Right cardiac atrium (tissue), 5 donors: ENCODE measurements at places on chromosomes 2 and 18. TPM values are rescaled to one million over a fixed set of nuclear protein-coding genes. Genes with fewer than 3 reads are reported as not detected.

The EXOC6B gene
- 17.5 TPM for polyA plus RNA-seq

The GLI2 gene
- 0.86 TPM for polyA plus RNA-seq

The STARD6 gene
- not detected for polyA plus RNA-seq

The CPO gene
- 0.52 TPM for polyA plus RNA-seq

The ESPNL gene
- polyA plus RNA-seq = 0.79 TPM

The GYPC gene
- 113 TPM for polyA plus RNA-seq

The PMAIP1 gene
- polyA plus RNA-seq = 0.18 TPM

The PLGLB1 gene
- 0.81 TPM for polyA plus RNA-seq

The CNTNAP5 gene
- not detected for polyA plus RNA-seq

The RNU2-63P gene
- not detected for polyA plus RNA-seq

The TMEM200C gene
- polyA plus RNA-seq = 1.1 TPM

The DUSP2 gene
- 2.2 TPM for polyA plus RNA-seq

The PAX3 gene
- 0.23 TPM for polyA plus RNA-seq

The DIS3L2 gene
- polyA plus RNA-seq = 11.0 TPM

The NFATC1 gene
- 14.7 TPM for polyA plus RNA-seq

The EVA1A gene
- polyA plus RNA-seq = 0.66 TPM

The PROKR1 gene
- polyA plus RNA-seq = 0.02 TPM

The ARHGAP25 gene
- 5.9 TPM for polyA plus RNA-seq

The CYTIP gene
- polyA plus RNA-seq = 1.3 TPM

The KCNK3 gene
- 29.3 TPM for polyA plus RNA-seq

The SOX11 gene
- polyA plus RNA-seq = 0.93 TPM

The GAREM2 gene
- 1.9 TPM for polyA plus RNA-seq

The IL36G gene
- polyA plus RNA-seq = not detected

The SLC38A11 gene
- 0.25 TPM for polyA plus RNA-seq

The SPHKAP gene
- polyA plus RNA-seq = 16.1 TPM

The TCF23 gene
- polyA plus RNA-seq = 0.05 TPM

The PRSS56 gene
- 0.05 TPM for polyA plus RNA-seq

The TMEM18 gene
- 10.6 TPM for polyA plus RNA-seq

The TUBA3E gene
- 28.8 TPM for polyA plus RNA-seq

The EPAS1 gene
- 149 TPM for polyA plus RNA-seq

The TXNL1 gene
- 83.2 TPM for polyA plus RNA-seq

The GPR39 gene
- not detected for polyA plus RNA-seq

The ST8SIA5 gene
- polyA plus RNA-seq = 8.4 TPM
